Midbrain (tissue), 1 donor: ENCODE measurements at places on chromosomes 5 and 9.

GRCh38 chr9:134733480-134734232, 92.1 kb downstream of the COL5A1 start:
- no peak for DNase-seq

GRCh38 chr9:14256588-14256987, 57.4 kb downstream of the NFIB start:
- DNase-seq = no peak

GRCh38 chr9:90921104-90921503, 119.5 kb downstream of the SYK start:
- peak; percentile 52 for DNase-seq

- DNase-seq = no peak
Measured at GRCh38 chr5:71471193-71471592, 15.7 kb downstream of the BDP1 start.

DNA sequence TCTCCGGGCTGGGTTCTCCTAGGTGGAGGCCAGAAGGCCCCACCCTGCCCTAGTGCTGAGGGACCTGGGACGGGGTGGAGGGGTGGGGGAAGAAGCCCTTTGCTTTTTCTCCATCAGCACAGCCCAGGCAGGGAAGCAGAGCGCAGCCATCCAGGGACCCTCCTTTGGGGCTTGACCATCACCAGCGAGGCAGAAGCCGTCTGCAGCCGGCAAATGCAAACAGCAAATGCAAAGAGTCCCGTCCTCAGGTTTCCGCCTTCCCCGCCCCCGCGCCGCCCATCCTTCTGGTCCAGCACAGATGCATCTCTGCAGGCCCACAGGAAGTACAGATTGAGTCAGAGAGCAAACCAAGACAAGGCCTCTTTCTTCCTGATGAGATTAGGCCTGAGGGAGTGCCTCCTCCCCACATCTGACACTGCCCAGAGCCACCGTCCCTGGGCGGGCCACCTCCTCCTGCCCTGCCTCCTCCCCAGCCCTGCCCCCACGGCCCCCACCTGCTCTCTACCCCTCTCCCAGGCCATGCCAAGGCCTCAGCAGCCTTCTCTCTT, 23.4 kb downstream of the CORO2A start:
- DNase-seq = no peak

GRCh38 chr5:134005417-134006061, 764 bp upstream of the VDAC1 start:
- no peak for DNase-seq

DNA sequence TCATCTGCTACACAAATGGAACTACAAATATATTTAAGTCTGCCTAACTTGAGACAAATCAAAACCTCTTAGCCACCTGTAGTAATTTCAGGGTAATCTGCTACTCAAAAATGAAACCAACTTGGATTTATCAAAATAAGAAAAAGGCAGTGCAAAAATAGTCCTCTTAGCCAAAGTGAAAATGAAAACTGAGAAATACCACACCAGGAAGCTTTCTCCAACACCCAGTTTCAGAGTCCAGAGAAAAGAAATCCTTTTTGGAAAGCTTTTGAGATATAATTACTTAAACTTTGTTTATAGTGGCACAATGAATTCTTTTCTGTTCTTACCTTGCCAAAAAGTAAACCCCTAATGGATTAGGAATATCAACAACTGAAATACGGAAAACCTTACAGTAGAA, 990.4 kb downstream of the EFNA5 start:
- DNase-seq = no peak

GRCh38 chr5:61309115-61309514, 22.9 kb upstream of the ZSWIM6 start:
- DNase-seq = no peak

GRCh38 chr5:37598733-37599132, 219.6 kb downstream of the WDR70 start:
- no peak for DNase-seq

DNA sequence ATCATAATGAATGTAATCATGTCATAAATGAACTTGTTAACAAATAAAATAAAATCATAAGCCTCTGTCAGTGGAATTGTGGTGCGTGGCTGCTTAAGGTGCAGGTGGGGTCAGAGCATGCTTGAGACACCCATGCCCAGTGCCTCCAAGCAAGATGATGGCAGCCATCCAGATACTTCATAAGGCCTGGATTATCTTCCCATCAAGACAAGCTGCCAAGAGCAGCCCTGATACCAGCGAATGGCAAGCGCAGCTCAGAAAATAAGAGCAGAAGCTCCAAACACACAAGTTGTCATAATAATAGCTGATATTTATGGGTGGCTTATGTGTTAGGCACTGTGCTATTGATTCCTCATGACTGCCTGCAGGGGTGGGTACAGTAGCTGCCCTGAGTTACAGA, 21.8 kb upstream of the LMX1B start:
- no peak for DNase-seq

GRCh38 chr5:42715785-42716184, 40.8 kb upstream of the CCDC152 start:
- DNase-seq = no peak

DNA sequence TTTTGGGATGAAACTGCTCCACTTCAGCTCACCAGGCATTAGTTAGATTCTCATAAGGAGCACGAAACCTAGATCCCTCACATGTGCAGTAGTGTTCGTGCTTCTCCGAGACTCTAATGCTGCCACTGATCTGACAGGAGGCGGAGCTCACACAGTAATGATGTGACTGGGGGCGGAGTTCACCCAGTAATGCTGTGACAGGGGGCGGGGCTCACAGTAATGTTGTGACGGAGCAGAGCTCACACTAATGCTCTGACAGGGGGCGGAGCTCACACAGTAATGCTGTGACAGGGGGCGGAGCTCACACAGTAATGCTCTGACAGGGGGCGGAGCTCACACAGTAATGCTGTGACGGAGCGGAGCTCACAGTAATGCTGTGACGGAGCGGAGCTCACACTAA, 27.1 kb upstream of the LRRC14B start:
- no peak for DNase-seq

- no peak for DNase-seq
Measured at GRCh38 chr9:137902646-137903045, 25.1 kb downstream of the CACNA1B start.

- no peak for DNase-seq
Measured at GRCh38 chr5:142663246-142663645, 22.6 kb downstream of the FGF1 start.

DNA sequence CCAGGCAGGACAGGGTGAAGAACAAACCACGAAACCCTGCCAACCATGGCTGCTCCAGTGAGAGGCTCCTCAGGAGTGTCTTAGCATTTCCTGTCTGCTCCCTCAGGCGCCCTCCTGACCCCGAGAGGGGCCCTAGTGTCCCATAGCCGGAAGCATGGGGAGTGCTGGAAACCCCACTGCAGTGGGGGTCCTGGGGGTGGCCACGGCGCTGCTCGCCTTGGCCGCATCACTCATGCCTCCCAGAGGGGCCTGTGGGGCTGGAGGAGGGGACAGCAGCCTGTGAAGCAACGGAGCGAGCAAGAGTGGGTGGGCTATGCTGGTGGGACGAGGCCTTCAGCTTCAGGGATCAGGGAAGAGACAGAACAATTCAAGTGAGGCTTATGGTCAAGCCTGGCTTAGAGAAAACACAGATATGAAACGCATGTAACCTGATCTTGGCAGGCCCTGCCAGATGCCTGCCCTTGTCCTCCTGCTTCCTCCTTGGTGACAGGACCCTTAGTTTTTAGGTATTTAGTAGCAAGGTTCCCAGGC, 219.1 kb downstream of the FANCC start:
- no peak for DNase-seq

- peak; percentile 91 for DNase-seq
Measured at GRCh38 chr5:67196537-67197059, at the start of gene CD180. Gene CD180 (minus strand): TSS chr5:67196799. CDS start chr5:67196641, 158 bp downstream.

DNA sequence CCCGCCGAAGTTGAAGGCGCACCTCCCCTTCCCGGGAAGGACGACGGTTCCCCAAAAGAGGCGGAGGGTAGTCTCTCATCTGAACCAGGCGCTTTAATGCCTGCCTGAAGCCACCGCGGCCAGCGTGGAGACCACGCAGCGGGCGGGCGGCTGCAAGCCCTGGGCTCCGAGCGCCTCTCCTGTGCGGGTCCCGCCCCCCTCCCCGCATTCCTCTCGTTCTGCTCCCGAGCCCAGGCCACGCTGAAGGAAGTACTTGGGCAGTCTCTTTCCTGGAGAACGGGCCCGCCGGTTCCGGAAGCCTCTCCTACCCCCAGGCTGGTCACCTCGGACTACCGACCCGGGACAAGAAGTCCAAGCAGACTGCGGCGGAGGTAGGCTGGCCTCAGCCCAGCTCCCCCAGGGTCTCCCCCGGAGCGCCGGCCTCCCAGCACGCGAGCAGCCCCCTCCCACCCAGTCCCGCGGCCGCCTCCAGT, 571 bp downstream of the PPIC start:
- no peak for DNase-seq

- no peak for DNase-seq
Measured at GRCh38 chr5:106174903-106175302, 1495.8 kb downstream of the EFNA5 start.

GRCh38 chr5:74251141-74252035, 389.1 kb downstream of the ENC1 start:
- no peak for DNase-seq

DNA sequence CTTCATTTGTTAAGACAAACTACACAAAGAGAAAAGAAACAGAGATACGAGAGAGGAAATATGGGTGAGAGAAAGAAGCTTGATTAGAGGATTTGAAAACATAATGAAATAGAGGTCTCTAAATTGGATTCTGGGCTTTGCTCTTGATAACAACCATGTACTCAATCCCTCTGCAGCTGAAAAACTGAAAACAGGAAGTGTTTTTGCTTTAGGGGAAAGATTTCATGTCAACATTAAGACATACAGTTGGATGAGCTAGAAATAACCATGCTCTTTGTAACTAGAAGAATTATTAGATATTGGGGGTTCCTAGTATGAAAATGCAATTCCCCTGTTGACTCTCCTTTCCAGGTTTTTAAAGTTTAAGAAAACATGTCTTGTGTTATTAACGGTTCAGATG, 21.9 kb downstream of the CRHBP start:
- DNase-seq = no peak

DNA sequence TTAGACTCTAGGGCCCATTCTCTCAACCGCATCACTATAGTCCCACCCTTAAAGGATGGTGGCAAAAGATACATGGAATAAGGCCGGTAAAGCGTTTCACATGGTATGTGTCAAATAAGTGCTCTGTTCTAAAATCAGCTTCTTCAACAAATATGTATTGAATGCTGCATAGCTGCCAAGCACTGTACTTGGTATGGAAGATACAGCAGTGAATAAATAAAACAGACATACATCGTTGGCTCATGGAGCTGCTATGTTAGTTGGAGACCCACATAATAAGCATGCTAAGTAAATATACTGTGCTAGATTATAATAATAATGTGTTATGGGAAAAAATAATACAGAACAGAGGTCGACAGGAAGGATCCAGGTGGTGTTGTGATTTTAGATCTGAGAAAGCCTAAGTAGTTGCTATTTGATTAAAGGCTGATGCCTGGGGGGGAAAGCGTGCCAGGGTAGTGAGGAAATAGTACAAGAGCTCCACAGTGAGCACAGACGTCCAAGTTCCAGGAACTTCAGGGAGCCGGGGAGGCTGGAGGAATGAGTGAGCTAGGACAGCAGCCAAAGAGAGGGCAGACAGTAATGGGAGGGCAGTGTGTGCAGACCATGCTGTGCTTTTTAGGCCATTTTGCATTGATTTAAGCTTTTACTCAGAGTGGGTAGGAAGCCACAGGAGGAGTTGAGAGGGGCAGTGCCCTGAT, 93.7 kb downstream of the JAKMIP2 start:
- peak; percentile 64 for DNase-seq

DNA sequence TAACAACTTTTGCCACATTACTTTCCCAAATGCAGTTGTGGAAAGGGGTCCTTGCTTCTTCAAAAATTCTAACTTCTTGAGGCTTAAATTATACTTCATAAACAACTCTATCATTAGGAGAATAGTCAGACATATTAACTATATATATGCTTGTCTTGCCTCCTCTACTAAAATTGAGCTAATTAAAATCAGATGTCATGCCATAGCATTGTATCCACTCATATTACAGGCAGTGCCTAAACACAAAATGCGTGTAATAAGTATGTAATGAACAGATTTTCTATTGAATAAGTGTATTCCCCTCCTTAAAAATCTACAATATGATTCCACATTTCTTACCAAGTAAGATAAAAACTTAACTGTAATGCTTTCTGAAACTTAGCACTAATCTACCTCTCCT, 204.5 kb downstream of the PLK2 start:
- no peak for DNase-seq

DNA sequence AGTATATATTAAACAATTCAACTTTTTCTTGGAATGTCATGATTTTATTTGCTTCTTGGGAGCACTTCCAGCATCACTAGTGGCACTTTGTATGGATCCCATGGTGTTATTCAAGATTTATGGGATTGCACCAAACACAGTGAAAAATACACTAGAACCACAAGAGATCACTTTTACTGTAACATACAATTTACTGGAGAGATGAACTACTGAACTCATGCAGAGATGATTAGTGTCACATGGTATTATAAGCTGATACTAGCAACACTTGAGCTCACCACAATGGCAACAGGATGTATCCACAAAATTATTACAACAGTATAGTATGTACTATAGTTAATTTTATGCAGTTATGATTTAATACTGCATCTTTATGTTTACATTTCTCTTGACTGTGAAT, 16.3 kb upstream of the SLC36A2 start:
- DNase-seq = no peak

- DNase-seq = peak; percentile 46
Measured at GRCh38 chr9:79600466-79600865, 28.7 kb downstream of the TLE4 start.

GRCh38 chr5:57986761-57987341, 473.0 kb downstream of the PLK2 start:
- DNase-seq = no peak

DNA sequence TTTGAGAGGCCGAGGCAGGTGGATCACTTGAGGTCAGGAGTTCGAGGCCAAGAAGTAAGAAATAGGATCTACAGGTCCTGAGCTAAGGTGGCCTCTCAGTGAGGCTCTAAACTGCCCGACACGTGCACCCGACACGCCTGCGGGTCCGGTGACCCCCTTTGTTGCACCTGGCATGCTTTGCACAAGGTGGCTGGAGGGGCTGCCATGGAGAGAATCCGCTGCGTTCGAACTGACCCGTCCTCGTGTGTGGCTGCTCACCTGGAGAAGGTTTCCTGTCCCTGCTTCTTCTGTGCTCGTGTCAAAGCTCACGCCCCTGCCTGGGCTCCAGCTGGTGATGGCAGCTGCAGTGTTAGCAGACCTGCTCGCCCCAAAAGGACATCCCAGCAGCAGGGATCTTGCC, 5.7 kb upstream of the OLFM1 start:
- no peak for DNase-seq

DNA sequence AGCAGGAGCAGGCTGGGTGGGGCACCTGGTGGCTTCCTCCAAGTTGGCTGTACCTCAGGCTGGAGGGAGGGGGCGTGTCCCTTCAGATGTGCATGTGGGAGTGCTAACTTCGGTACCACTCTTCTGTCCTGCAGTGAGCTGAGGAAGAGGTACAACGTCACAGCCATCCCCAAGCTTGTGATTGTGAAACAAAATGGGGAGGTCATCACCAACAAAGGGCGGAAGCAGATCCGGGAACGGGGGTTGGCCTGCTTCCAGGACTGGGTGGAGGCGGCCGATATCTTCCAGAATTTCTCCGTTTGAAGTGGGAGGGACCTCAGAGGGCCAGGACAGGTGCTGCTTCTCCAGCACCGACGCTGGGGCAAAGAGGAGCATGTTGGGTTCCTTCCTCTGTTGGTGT, 9.3 kb downstream of the NXNL2 start:
- DNase-seq = no peak
